Activated CD4-positive, alpha-beta T cell treated with anti-CD3 and anti-CD28 coated beads, Interleukin-2, amount 50 U/mL, for 1 hour (primary cell): ENCODE measurements at places on chromosomes 5 and 9.

DNA sequence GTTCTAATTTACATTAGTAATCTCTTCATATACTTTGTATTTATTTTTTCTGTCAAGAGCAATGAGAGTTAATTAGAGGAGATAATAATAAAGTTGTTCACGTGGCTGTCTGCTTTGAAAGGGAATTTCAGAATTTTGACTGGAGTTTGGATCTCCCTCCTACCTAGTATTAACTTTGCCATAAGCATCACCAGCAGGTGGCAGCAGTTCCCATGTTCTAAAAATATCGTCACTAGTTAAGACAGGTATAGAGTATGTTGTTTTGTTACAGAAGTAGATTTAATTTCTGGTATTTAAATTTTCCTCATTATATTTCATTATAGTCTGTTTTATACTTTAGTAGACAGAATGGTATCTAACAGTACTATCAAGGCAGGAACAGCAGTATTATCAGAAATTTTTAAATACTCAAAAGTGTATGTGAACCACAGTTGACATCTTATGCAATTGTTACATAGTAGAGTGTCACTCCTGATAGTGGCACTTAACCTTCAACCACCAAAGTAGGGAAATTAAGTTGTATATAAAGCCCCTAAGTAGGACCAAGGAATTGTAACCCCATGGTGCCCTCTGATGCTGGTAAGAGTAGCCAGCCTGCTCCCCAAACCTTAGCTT, 20.4 kb downstream of the GNPDA1 start:
- peak; percentile 83 for DNase-seq

- DNase-seq = no peak
Measured at GRCh38 chr9:9133526-9133925, 1333.9 kb upstream of the DMAC1 start.

DNA sequence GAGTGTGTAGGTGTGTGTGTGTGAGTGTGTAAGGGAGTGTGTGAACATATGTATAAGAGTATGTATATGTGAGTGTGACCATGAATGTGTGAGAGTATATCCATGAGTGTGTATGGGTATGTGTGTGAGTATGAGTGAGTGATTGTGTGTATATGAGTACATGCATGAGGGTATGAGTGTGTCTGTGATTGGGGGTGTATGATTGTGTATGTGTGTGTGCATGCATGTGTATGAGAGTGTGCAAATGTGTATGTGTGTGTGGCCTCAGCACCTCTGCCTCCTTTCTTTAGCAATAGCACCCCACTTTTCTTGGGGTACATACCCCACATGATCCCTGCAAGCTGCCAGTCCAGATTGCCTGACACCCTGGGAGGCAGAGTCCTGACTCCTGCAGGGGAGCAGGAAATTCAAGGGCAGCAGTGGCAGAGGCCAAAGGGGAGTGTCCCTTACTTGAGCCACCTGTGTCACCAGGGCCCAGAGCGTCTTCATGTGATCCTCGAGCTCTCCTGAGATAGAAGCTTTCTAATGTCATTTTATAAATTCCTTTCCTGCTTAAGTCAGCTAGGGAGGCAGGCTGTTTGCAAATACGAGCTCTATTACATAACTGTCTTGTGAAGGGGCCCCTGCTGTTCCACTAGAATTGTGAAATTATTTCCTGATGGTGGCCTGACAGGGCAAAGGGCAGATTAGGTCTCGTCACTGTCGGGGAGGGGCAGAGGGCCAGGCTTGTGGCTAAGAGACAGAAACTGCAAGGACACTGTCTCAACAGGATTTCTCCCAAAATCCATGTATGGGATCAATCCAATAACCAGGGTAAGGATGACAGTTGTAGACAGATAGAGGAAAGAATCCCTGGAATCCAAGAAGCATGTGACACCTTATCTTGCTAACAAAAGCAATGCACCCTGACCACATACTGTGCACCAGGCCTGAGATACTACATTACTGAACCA, 389.1 kb downstream of the GADD45G start:
- no peak for DNase-seq

- no peak for DNase-seq
Measured at GRCh38 chr5:173205916-173206315, 29.1 kb downstream of the NKX2-5 start.

- DNase-seq = no peak
Measured at GRCh38 chr5:150404121-150404520, 8.6 kb downstream of the CD74 start.

GRCh38 chr5:127969002-127969401, 114.6 kb upstream of the SLC12A2 start:
- no peak for DNase-seq

GRCh38 chr5:163622799-163623198, 117.4 kb downstream of the MAT2B start:
- no peak for DNase-seq

DNA sequence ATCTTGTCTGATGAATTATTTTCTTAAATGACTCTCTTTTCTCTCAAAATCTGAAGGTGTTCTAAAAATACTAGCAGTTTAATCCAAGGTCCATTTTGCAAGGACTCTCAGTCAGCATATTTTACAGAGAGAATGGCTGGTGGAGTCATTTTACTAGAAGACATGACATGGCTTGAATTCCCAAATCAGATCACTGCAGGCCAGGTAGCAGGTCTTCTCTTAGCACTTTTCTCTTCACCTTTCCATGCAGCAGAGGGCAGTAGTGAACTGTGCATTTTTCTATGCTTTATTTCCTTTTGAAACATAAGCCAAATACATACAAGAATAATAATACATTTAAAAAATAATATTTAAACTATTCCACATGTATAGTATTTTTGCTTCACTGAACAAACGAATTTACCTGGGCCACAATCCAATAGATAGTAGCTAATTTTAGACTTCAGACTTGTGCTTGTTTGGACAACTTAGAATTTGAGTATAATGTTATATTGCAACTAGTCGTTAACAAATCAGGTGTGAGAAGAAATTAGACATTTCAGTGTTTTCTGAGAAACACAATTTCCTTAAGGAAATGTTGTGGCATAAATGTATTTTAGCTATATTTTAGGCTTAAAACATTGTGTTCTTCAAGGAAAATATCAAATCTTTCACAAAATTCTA, 289.4 kb upstream of the DAB2 start:
- DNase-seq = peak; percentile 15

GRCh38 chr9:10999646-11000045, 386.8 kb upstream of the PTPRD start:
- no peak for DNase-seq

DNA sequence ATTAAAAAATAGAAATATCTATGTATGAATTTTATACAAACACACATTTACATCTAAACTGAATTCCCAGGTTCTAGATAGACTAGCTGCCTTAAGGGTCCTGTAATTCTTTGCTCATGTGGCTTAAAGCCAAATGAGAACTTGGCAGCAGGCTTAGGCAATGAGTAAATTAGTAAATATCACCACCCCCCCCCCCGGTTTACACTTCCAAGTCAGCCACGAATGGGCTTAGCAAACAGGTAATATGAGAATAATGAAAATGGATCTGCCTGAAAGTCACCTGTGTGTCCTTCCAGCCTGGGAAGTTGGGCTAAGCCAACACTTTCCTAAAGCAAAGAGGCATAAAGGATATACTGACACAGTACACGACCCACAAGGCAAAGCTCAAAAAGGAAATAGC, 108.6 kb downstream of the KLHL3 start:
- no peak for DNase-seq

GRCh38 chr5:116885825-116886224, 311.2 kb upstream of the SEMA6A start:
- DNase-seq = no peak

DNA sequence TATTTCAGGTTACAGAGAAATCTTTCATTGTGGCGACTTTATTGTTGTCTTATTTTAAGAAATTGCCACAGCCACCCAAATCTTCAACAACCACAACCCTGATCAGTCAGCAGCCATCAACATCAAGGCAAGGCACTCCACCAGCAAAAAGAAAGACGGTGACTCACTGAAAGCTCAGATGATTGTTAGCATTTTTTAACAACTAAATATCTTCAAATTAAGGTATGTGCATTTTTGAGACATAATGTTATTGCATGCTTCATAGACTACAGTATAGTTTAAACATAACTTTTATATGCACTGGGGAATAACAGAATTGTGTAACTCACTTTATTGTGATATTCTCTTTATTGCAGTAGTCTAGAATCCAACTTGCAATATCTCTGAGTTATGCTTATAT, 263.4 kb downstream of the TMEM232 start:
- DNase-seq = no peak

DNA sequence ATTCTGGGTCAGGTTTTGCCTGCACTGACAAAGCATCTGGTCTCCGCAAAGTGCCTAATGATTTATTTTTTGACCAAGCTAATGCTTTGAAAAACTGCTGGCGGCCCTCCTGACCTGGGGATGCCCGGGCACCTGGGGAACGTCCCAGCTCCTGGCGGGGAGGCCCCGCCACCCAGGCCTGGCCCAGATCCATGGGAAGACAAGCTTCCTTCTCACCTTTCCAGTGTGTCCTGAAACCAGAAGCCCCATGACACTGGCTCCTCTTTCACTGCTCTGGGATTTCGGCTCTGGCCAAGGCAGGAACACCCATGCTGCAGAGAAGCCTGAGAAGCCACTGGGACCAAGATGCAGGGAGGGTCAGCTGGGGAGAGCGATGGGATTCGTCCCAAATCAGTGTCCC, 144.1 kb downstream of the SEC61B start:
- DNase-seq = no peak

DNA sequence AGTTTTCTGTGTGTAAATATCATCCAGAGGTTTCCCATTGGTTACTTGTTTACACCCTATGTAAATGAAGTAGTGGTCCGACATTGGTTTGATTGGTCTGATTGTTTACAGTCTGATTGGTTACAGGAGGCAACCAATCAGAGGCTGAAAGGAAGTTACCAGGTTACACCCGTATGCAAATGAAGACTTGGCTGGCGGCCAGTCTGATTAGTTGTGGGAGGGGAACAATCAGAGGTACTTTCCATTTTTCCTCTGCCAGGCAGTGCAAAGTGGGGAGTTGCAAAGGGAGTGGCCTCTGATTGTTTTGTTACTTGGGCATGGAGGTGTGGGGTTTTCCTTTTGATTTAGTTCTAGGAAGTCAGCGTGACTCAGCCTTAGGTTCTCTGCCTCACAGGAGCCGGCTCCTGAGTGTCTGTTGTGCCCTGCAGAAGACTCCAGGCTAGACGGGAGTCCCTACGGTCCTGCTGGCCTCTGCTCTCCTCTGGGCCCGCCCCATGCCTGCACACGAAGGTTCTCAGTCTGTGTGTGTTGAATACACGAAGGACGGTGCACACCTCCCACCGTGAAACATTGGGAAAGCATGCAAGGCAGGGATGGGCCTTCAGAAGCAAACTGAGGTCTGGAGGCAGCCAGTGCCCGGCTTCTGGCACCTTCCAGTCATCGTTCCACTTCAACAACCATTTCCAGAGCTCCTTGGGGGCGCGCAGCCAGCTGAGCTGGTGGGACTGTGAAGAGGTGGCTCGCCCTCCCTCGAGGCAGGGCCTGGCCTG, 42.9 kb downstream of the OLFM1 start:
- DNase-seq = no peak

DNA sequence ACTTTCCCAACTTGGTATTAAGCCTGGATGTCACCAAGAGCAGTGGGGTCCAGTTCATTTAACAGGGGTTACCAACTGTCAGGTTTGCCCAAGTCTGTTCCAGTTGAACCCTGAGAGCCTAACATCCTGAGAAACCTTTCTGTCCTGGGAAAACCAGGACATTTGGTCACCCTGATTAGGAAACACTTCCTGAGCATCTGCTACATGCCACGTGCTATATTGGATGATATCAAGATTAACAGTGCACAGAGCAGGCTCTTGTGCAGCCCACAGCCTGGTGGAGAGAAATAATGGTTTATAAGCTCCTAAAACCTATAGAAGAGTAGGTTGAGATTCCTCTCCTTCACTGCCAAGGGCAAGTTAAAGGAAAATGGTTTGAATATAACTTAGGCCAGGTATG, 102.9 kb upstream of the RAD23B start:
- no peak for DNase-seq

GRCh38 chr9:81620002-81620390, 69.4 kb downstream of the TLE1 start:
- DNase-seq = no peak

GRCh38 chr9:99373912-99374311, 151.8 kb downstream of the SEC61B start:
- no peak for DNase-seq

GRCh38 chr9:115050002-115050490, 67.9 kb downstream of the TNC start:
- no peak for DNase-seq

DNA sequence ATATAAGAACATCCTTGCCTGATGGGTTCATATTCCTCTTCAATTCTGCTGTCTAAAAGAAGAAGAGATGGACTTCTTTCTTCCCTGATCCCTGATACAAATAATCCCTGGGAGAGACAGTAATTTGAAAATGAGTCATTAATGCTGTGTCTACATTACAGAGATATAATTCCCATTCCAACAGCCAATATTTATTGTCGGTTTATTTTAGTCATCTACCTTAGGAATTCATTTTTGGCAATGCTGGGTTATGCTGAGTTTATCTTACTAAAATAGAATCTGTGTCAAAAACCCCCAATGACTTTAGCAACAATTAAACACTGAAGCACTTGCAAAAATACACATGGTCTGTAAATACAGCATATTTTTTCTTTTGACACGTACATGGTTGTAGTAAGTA, 23.9 kb downstream of the ZNF474 start:
- no peak for DNase-seq

DNA sequence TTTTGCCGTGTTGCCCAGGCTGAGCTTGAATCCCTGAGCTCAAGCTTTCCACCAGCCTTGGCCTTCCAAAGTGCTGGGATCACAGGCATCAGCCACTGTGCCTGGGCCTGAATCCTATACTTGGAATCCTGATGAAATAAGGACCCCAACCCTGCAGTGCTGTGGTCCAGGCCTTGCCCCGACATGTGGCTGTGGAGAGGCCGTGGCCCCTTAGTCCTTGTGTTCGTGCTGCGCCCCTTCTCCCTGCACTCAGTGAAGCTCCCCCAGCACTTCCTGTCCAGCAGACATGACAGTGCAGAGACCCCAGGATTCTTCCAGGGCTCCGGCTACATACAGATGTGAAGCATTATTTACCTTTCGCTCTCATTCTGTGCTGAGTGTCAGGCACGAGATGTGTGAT, 52.9 kb downstream of the EHMT1 start:
- DNase-seq = no peak

GRCh38 chr5:181235689-181236366, 7.9 kb downstream of the RACK1 start:
- DNase-seq = no peak

DNA sequence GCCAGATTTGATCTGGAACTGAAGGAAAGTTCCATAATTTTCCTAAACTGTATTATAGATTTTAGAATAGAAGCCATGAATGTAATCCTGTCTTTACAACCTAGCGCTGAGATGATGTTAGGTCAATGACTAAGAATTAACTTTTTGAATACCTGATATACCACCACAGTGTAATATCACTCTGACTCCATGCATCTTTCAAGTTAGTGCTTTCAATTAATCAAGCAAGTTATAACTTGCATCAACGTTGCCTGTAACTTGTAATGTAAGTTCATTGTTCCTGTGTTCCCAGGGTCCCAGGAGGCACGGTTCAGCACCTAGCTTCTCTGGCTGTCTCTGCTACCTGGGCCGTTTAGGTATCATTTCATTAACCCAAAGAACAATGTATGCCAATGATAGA, 139.3 kb downstream of the CSNK1G3 start:
- DNase-seq = no peak
